Endodermal cell (in vitro differentiated cells): ENCODE measurements at places on chromosomes 4 and X.
A peak's percentile ranks its signal among the peaks of the same experiment; 100 is the strongest.

GRCh38 chr4:118398226-118399090 lies 45.7 kb upstream of the PRSS12 start:
- DNase-seq: no peak

DNA sequence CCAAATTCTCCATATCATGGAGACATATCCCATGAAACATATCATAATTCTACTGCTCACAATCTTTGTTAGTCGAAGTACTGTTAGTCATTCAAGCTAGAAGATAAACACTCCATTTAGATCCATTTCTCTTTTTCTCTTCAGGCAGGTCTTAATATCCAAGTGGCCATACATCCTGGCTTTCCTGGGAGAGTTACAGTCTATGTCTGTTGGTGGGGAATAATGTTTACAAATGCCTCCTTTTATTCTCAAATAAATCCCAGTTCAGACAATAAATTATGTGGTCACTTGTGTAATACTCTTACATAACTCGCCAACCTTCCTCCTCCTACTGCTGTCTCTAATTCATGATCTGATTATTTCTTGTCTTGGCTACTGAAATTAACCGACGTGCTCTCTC lies 82.1 kb downstream of the VCX3B start:
- no peak for DNase-seq

DNA sequence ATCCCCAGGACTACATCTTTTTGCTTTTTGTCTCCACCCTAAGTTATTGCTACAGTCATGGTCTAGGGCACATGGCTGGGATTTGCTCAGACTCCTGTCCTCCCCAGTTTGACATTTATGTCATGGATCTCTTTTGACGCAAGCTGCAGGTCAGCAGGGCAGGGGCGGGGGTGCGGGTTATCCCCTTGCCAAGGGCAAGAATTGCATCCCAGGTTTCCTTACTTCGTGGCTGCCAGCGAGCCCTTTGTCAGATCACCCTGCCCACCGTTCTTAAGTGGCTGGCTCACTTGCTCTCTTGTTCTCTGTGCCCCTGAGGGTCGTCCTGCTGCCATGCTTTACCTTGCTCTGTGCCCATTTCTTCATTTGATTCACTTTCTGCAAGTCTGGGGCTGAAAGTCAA lies 21.1 kb upstream of the UBA1 start:
- DNase-seq: no peak

GRCh38 chr4:11342401-11342800 lies 86.3 kb downstream of the HS3ST1 start:
- no peak for DNase-seq

GRCh38 chrX:17564689-17565409 lies 172.4 kb upstream of the SCML1 start:
- no peak for DNase-seq

DNA sequence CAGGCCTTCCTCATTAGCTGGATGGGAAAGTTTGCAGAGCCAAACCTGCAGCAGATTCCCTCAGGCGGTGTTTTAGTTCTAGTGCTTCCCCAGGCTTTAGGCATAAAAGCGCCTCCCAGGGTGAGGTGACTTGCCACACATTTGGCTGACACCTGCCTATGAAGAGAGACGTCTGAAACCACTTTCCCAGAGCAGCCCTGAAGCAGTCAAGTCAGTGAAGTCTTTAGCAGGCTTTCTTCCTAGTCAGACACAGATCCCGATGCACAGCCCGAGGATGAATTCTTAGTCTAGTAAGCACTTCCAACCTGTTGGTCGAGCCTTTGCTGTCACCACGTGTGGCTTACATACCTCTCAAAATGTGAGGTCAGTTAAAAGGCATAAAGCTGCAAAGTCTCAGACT lies 484.1 kb downstream of the SMARCA1 start:
- DNase-seq: no peak

- no peak for DNase-seq
These were observed at the start of gene NEUROG2 for GRCh38 chr4:112516066-112516470. NEUROG2 (minus strand) TSS chr4:112516180; CDS start chr4:112515475, 705 bp downstream.

- no peak for DNase-seq
These were observed 25.3 kb downstream of the ARHGAP24 start for GRCh38 chr4:85500110-85500867.

- DNase-seq: no peak
These were observed 6.8 kb upstream of the ANAPC4 start for GRCh38 chr4:25370242-25370641.

DNA sequence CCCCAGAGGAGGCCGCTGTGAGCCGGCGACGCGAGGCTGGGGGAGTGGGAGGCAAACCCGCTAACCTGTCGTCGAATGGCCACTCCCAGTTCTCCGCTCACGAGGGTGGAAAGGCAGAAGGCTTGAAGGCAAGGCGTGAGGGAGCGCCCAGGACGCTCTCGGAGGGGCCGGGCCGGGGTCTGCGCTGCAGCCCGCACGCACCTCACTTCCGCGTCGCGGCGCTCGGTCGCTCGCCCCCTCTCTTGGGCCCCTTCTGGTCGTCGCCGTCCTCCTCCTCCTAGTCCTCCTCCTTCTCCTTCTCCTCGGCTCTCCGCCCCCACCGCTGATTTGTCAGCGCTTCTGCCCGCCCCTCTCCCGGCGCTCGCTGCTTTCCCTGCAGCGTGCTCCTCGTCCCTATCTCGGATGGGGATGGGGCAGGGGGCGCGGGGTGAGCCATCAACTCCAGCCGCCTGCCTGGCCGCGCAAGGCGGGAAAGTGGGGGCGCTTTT lies at the start of gene SNCA:
Gene SNCA, minus strand, starts transcription at position 265 of the 488 bp plus-strand sequence. CDS start 1,494 bp downstream, outside the sequence.
- peak; percentile 95 for DNase-seq

GRCh38 chrX:40875476-40875875 lies 140.1 kb upstream of the MED14 start:
- DNase-seq: no peak

DNA sequence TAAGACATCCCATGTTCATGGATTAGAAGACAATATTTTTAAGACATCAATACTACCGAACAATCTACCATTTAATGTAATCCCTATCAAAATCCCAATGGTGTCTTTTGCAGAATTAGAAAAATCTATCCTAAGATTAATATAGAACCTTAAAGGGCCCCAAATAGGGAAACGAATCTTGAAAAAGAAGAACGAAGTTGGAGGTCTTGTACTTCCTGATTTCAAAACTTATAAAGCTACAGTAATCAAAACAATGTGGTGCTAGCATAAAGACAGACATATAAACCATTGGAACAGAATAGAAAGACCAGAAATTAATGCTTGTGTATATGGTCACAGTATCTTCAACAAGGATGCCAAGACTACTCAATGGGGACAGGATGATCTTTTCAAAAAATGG lies 42.0 kb downstream of the CENPE start:
- no peak for DNase-seq

DNA sequence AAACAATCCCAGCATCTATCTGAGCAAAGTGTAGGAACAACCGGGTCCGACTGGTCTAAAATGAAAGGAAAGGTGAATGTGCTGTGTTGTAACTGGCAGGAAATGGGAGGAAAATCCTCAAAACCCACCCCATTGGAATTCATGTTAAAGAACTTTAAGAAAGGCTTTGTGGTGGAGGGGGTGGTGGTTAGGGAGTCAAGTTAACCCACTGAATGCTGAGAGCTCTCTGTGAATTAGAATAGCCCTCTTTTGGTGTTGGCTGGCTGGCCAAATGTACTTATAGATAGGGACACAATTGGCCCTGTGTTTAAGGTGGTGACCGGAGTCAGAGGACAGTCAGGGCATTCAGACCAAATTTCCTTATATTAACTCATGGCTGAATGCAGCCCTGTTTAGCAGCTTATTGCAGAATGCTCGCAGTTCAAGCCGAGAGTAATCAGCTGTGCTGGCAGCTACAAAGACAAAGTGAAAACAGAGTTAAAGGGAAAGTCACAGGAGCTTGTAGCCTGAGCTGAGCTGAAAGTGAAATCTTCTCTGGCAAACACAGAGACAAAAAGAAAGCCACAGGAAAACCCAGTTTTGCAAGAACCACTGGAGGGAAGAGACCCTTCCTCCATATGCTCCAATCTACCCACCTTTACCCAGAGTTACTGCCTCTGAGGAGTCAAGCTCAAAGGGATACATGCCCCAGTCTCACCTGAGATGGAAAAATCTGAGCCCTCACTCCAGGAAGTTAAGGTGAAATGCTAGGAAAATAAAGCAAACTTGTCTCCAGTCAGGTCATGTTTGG lies 38.5 kb upstream of the UGT2B7 start:
- peak; percentile 53 for DNase-seq

DNA sequence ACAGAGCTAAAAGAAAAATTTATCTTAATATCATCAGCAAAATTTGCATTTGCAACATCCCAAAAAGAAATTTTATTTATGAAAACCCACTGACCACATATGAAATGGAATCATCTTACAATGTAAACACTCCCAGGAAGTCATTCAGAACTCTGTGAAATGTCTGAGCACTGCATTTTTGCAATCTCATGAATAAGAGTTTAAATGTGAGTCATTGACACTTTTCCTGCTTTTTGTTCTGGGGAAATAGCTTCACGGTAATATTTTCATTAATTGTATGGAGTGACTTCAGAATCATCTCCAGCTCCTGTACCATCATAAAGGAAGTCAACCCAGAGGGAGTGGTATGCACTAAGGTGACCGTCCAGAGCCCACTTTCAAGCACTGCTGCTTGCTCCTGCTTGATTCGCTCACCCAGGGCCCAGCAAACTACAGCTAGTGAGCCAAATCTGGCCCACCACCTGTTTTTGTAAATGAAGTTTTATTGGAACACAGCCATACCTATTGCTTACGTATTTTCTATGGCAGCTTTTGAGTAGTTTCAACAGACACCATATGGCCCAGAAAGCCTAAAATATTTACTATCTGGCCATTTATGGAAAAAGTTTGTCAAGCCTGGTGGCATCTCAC lies 17.2 kb downstream of the EDNRA start:
- DNase-seq: no peak

DNA sequence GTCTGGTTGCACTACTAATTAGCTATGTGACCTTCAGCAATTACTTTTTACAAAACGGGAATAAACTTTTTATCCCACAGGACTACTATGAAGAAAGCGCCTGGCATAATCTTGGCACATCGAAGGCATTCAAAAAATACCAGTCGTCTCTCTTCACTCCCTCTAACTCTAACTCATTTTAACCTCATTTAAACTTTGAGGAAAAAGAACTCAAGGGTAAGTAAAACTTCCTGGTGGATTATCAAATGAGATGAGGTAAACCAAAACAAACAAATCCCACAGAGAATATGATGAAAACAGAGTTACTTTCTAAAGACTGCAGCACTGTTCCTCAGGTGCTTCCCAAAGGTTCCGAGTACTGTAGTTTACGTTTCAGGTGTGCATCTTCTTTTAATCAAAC lies 66.9 kb downstream of the SH3RF1 start:
- no peak for DNase-seq

DNA sequence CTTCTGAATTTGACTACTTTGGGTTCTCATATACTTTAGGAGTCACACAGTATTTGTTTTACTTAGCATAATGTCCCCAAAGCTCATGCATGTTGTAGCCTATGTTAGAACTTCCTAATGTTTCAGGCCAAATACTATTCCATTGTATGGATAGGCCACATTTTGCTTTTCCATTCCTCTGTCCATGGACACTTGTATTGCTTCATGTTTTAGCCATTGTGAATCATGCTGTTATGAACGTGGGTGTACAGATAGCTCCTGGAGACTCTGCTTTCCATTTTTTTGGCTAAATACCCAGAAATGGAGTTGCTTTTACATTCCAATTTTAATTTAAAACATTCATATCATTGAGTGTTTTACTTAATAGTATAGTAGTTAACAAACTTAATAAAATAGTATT lies 54.5 kb downstream of the HTT start:
- no peak for DNase-seq

DNA sequence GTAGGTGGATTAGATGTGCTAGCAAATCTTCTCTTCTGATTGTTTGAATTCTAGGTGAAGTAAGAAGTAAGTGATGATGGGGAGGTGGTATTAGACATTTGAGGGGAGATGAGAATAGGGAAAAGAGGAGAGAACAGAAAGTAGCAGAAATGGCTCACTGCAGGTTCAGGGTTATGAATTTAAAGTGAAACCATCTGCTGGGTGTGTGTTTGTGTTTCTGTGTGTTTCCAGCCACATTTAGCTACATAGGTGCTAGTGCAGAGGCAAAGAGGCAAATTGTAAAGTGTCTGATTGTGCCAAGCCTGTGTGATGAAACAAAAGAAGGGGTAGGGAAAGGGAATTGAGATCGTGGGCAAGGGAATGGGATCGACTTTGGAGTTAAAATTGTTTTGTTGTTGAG lies 50.6 kb downstream of the ZFX start:
- DNase-seq: no peak

- peak; percentile 67 for DNase-seq
These were observed 63.2 kb downstream of the CD40LG start for GRCh38 chrX:136711147-136711546.

GRCh38 chr4:114435116-114435515 lies 163.5 kb upstream of the UGT8 start:
- DNase-seq: no peak

- no peak for DNase-seq
These were observed 505.0 kb downstream of the ARAP2 start for GRCh38 chr4:35739308-35739707.

GRCh38 chrX:38847903-38848230 lies 46.6 kb downstream of the MID1IP1 start:
- no peak for DNase-seq

DNA sequence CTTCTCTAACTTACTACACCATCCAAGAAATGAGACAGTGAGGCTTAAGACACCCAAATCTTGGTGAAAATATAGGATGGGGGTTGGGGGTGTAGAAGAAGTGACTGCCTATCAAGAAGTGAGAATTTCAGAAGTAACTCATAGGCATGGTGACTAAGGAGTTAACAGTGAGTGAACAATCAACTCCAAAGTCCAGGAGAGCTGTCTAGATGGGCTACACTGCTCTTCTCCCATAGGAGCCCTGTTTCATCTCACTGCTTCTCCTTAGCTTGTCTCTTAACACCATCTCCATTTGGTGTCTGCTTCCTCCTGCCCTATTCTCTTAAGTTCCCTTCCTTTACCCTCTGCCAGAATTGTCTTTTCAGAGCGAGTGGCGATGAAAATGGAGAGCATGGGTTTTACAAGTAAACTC lies 22.7 kb downstream of the FABP2 start:
- peak; percentile 45 for DNase-seq

- DNase-seq: no peak
These were observed 24.9 kb upstream of the TADA2B start for GRCh38 chr4:7018281-7018680.
